ENCODE measurements at places on chromosomes 6 and 20. TPM values are rescaled to one million over a fixed set of nuclear protein-coding genes. Genes with fewer than 3 reads are reported as not detected.

The ASIP gene
- total RNA-seq = 1.9 TPM

The DDR1 gene
- total RNA-seq = 148 TPM

The C6orf58 gene
- not detected for total RNA-seq

The SMLR1 gene
- total RNA-seq = not detected

The TULP1 gene
- 78.5 TPM for total RNA-seq

The CGA gene
- not detected for total RNA-seq

The SEMG1 gene
- total RNA-seq = not detected

Data from camera-type eye (tissue), 1 donor.